ENCODE measurements at places on chromosomes 5 and 9. TPM values are rescaled to one million over a fixed set of nuclear protein-coding genes. Genes with fewer than 3 reads are reported as not detected.

NME5 gene
- not detected for total RNA-seq

CEL gene
- 1.0 TPM for total RNA-seq

MEF2C gene
- total RNA-seq = 0.02 TPM

SGCD gene
- total RNA-seq = not detected

QRFP gene
- not detected for total RNA-seq

ADRA1B gene
- total RNA-seq = not detected

CDH10 gene
- not detected for total RNA-seq

IL5 gene
- 4.1 TPM for total RNA-seq

- no peaks in the 10 kb centered on the region for H3K4me1 ChIP-seq
- H3K4me3 ChIP-seq = no peak overlapping the region
- no peak overlapping the region for H3K27ac ChIP-seq
- H3K27me3 ChIP-seq = peaks cover 4% of the 10 kb centered on the region
Measured at GRCh38 chr9:98964201-98964600, 20.5 kb downstream of the COL15A1 start.

DNA sequence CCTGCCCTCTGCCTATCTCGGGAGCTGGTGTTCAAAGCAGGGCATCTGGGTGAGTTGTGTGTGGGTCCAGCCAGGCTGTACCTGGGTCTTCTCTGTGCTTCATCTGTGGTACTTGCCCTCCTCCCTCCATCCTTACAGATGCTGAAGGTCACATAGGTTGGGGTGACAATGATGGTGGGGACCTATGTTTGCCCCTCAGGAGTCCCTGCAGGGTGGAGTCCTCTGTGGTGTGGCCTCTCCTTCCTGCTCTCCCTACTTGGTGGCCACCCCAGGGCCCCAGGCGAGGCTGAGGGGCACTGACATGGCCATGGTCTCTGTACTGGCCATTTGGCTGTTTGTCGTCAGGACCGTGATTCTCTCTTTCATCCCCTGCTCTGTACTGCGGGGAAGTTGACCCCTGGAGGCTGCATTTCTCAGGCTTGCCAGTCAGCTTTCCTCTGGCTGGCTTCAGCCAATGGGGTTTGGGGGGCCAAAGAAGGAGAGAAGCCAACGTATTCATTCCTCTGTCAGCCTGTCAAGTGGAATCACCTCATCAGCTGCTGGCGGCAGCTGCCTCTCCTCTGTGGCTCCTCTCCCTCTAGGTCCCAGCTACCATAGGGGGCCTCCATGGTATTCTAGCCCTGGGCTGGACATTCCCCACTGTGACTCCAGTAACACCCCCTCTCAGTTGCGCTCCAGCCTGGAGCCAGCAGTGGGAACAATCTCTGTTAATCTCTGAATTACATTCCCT, 4.6 kb downstream of the DCANP1 start:
- H3K4me1 ChIP-seq = no peaks in the 10 kb centered on the region
- no peak for DNase-seq
- H3K4me3 ChIP-seq = no peak overlapping the region
- H3K27me3 ChIP-seq = peaks cover 5% of the 10 kb centered on the region
- no peak overlapping the region for H3K27ac ChIP-seq
- H3K36me3 ChIP-seq = no peaks in the 10 kb centered on the region

- peaks cover 13% of the 10 kb centered on the region for H3K27me3 ChIP-seq
- H3K4me1 ChIP-seq = no peaks in the 10 kb centered on the region
- H3K4me3 ChIP-seq = no peak overlapping the region
- H3K27ac ChIP-seq = no peak overlapping the region
- H3K36me3 ChIP-seq = no peaks in the 10 kb centered on the region
Measured at GRCh38 chr9:21434202-21435014, 5.8 kb upstream of the IFNA1 start.

- H3K27me3 ChIP-seq = no peaks in the 10 kb centered on the region
- DNase-seq = no peak
- no peak overlapping the region for H3K27ac ChIP-seq
- H3K36me3 ChIP-seq = peaks cover 2% of the 10 kb centered on the region
Measured at GRCh38 chr9:110083866-110084265, 124.1 kb downstream of the C9orf152 start.

DNA sequence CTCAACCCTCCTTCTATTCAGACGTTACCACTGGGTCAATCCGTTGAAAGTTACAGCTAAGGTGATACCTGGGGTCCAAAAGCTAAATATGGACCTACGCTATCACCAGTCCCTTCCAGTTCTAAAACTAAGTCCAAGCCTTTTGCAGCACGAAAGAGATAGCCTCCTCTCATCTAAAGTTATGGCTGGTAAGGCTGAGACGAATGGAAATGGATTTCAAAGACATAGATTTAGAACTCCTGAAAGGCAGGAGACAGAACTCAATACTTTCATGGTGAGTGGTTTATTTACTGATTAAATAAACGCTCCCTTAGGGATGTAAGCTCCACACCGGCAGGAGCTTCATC, 751 bp upstream of the RIC1 start:
- peaks cover 7% of the 10 kb centered on the region for H3K36me3 ChIP-seq
- H3K4me3 ChIP-seq = peak overlapping the region; percentile 98
- H3K27me3 ChIP-seq = no peaks in the 10 kb centered on the region
- peaks cover 62% of the 10 kb centered on the region for H3K4me1 ChIP-seq
- peak overlapping the region; percentile 100 for H3K27ac ChIP-seq

DNA sequence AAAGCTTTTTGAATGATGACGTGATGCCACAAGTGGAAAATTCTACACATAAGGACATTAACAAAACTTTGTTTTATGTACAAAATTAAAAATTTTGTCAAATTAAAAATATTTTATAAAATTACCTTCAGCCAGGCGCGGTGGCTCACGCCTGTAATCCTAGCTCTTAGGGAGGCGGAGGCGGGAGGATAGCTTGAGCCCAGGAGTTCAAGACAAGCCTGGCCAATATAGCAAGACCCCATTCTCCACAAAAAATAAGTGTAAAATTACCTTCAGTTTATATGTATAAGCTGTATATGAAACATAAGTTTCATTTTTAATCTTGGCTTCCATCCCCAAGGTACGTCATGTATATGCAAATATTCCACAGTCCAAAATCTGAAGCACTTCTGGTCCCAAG, 40.9 kb downstream of the CDK7 start:
- H3K36me3 ChIP-seq = peaks cover 28% of the 10 kb centered on the region
- H3K4me3 ChIP-seq = no peak overlapping the region
- DNase-seq = no peak
- H3K27me3 ChIP-seq = no peaks in the 10 kb centered on the region
- no peak overlapping the region for H3K27ac ChIP-seq
- peaks cover 5% of the 10 kb centered on the region for H3K4me1 ChIP-seq

DNA sequence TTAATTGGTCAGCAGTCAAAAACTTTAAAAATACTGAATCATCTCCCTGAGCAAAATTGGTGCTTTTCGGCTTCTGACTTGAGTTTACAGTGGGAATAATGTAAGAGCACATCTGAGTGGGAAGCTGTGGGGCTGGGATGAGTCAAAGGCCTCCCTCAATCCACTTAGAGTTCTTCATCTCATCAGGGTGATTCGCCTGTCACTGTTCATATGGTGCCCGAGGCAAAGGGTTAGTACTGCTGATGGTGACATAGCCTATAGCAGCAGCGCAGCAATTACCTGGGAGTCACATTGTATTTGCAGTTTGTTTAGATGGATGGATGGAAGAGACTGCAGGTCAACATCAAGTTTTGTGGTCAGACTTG, 113.8 kb upstream of the ZNF608 start:
- no peak overlapping the region for H3K27ac ChIP-seq
- H3K27me3 ChIP-seq = no peaks in the 10 kb centered on the region
- no peak for DNase-seq
- H3K36me3 ChIP-seq = no peaks in the 10 kb centered on the region

DNA sequence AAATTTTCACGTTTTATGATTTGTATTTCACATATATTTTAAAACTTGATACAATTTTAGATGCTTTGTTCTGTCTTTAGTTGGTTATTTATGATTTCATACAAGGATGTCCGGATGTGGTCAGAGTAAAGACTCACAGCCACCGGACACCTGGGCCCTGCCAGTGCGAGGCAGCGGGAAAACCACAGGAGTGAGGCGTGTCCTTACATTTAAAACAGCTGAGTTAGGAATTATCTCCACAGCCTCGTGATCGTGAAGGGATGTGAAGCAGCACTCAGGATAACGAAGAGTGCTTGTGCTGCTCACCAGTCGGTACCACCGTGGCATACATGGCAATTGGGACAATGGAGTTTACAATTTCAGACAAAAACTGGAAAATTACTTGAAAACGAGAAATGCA, 14.0 kb downstream of the SNX18 start:
- H3K36me3 ChIP-seq = peaks cover 3% of the 10 kb centered on the region
- no peak overlapping the region for H3K27ac ChIP-seq
- H3K27me3 ChIP-seq = no peaks in the 10 kb centered on the region
- DNase-seq = no peak
- no peak overlapping the region for H3K4me3 ChIP-seq
- H3K4me1 ChIP-seq = peaks cover 25% of the 10 kb centered on the region

DNA sequence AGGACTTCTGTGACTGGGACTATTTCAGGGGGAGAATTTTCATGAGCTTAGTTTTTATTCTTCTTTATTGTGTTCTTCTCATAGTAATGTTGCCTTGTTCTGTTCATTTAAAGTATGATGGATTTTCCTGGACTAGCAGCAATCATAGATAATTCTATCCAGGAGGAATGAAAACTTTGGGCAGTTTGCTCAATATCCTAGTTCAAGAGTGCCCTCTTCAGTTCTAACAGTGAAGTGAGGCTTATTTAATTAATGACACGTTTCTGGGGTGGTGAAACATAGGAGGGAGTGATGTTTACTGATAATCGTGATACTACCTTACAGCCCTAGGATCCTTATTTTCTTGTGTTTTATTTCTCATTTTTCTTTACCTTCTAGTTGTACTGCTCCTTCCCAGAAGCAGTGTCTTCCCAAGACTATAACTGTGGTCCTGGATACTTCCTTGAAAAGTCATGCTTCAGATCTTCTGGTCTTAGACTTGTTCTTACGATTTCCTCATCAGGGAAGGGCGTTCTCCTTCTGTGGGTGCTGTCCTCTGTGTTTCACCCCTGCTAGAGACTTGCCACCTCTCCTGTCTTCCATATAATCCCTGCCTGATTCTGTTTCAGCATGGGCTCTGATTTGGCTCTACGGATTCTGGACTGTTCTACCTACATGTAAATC, 57.4 kb downstream of the CFAP95 start:
- peaks cover 5% of the 10 kb centered on the region for H3K27me3 ChIP-seq
- no peak overlapping the region for H3K4me3 ChIP-seq
- DNase-seq = no peak
- H3K27ac ChIP-seq = no peak overlapping the region

DNA sequence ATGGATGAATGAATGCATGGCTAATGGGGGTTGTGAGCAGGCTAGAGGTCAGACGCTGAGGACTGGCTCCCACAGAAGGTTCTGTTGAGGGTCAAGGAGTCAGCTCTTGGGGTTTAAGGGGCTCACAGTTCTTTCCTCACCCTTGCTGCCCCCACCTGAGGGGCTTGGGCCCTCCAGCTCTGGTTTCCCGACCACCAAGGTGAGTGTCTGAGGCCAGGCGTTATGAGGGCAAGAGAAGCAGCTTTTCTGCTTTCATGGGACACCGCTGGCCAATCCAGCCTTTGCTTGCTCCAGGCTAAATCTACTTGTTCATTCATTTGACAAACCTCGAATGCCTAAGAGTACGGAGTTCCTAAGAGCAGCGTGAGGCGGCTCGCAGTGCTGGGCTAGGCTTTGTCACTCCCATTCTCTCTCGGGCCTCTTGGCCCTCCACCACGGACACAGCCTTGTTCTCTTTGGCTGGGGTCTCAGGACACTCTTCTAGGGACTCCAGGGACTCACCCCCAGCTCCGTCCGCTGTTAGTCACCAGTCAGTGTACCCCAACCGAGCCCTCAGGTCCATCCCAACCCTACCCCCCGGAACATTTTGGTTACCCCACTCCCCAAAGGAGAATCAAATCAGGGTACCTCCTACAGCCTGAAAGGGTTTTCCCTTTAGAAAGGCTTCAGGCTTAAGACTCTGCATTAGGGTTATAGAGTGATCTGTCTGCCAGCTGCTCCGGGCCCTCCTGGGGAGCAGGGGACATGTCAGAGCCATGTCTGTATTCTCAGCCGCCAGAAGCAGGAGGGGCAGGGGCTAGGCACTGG, 210.1 kb upstream of the MVB12B start:
- H3K27ac ChIP-seq = no peak overlapping the region
- no peaks in the 10 kb centered on the region for H3K4me1 ChIP-seq
- no peak overlapping the region for H3K4me3 ChIP-seq
- H3K27me3 ChIP-seq = peaks cover 14% of the 10 kb centered on the region
- no peak for DNase-seq

DNA sequence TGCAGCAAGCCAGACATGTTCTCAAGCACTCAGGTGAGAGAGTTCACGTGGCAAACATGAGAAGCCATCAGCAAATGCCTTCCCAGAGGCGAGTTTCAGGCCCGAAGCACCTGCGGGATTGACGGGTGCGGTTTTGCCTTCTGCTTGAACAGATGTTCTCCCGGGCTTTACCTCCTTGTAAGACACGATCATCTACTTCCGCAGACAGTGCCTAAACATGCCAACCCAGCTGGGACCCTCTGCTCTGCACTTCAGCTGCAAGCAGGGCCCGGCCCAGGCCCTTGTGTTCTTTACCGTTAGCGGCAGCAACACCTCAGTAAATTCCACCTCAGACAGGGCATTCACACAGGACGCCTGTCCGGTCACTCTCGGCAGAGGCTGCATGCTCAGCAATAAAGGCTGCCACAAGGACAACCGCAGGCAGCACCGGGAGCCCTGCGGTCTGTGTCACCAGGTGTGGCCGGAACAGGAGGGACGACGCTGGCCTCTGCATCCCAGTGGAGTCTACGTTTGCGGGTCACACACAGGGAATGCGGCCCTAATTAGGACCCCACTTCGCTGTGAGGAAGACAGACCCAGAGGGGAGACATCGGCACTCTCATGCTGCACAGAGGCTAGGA, 139.6 kb downstream of the ROR2 start:
- H3K36me3 ChIP-seq = no peaks in the 10 kb centered on the region
- peaks cover 2% of the 10 kb centered on the region for H3K27me3 ChIP-seq
- no peak overlapping the region for H3K27ac ChIP-seq
- no peaks in the 10 kb centered on the region for H3K4me1 ChIP-seq
- H3K4me3 ChIP-seq = no peak overlapping the region

DNA sequence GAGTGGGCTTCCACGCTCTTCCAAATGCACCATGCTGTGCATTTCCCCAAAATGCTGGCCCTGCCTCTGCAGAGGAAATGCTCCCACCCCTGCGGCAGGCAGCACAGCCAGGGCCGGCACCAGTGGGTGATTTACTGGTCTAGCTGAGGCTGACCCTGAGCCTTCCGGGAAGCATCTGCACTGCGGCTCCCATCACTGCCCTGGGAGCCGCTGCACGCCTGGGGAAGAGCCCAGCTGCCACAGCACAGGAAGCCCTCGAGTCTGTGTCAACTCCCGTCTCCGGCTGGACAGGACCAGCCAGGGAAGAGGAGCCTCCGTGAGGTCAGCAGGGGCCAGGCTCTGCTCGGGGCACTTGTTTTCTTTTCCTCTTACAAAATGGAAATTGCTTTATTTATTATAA, 25.1 kb upstream of the EEIG1 start:
- H3K4me3 ChIP-seq = no peak overlapping the region
- peak overlapping the region; percentile 28 for H3K27ac ChIP-seq
- H3K4me1 ChIP-seq = peaks cover 40% of the 10 kb centered on the region
- peaks cover 4% of the 10 kb centered on the region for H3K36me3 ChIP-seq
- no peaks in the 10 kb centered on the region for H3K27me3 ChIP-seq
- no peak for DNase-seq

- no peaks in the 10 kb centered on the region for H3K4me1 ChIP-seq
- no peak overlapping the region for H3K27ac ChIP-seq
- no peak overlapping the region for H3K4me3 ChIP-seq
- no peaks in the 10 kb centered on the region for H3K36me3 ChIP-seq
Measured at GRCh38 chr9:68476847-68477246, 63.8 kb downstream of the TMEM252 start.

GRCh38 chr5:96838201-96839070, 30.7 kb upstream of the ERAP1 start:
- H3K27me3 ChIP-seq = peaks cover 2% of the 10 kb centered on the region
- no peak for DNase-seq
- H3K4me1 ChIP-seq = peaks cover 3% of the 10 kb centered on the region
- no peak overlapping the region for H3K27ac ChIP-seq
- no peak overlapping the region for H3K4me3 ChIP-seq
- H3K36me3 ChIP-seq = no peaks in the 10 kb centered on the region

Measured in activated CD4-positive, alpha-beta memory T cell treated with anti-CD3 and anti-CD28 coated beads for 36 hours (primary cell).